Glutamatergic neuron (in vitro differentiated cells): ENCODE measurements at places on chromosomes 2 and 18. TPM values are rescaled to one million over a fixed set of nuclear protein-coding genes. Genes with fewer than 3 reads are reported as not detected.
A peak's percentile ranks its signal among the peaks of the same experiment; 100 is the strongest.

Gene TET3
- total RNA-seq: 92.4 TPM

DNA sequence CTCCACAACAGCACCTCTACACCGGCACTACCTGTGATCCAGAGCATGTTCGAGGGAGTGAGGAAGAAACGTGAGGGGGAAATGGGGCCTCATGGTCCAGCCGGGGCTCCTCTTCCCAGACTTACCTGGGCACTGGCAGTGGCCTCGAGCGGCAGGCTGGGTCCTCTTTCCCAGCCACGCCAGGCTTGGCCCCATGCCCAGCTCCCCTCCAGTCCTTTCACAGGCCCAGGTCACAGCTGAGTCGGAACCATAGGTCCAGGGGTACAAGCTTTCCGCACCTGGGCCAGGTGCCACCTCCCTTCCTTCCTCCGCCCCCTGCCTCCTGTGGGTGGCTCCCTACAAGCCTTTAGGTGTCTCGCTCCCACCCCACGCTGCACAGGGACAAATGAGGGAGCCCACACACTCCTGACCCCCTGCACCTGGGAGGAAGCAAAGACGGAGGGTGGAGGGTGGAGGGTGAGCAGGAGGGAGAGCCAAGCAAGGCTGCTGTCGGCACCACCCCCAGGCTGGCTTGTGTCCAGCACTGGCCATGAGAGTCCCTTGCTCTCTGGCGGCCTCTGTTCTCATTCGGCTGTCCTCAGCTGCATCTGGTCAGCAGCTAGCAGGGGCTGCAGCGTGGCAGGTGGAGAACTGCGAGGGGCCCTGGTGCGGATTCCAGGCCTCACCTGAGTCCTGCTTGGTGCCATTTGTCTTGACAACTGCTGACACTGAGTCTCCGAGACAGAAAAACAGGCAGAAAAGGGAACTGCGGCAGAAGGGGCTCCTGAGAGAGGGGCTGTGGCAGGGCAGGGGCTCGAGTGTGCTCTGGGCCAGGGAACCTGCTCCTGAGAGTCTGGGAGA, 26.8 kb downstream of the ADRA2B start:
- peak; percentile 35 for DNase-seq

DNA sequence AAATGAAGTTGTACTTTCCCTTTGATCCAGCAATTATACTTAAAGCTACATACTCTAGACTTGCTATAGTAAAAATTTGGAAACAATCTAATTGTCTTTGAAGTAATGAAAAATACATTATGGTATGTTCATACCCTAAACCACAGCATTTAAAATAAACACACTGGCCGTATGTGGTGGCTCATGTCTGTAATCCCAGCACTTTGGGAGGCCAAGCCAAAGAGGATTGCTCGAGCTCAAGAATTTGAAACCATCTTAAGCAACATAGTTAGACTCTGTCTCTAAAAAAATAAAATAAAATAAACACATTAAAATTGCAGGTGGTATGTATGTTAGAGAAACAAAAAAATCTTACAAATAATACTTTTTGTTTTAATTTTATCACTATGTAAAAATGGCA, 208.1 kb upstream of the KLHL14 start:
- no peak for DNase-seq

DNA sequence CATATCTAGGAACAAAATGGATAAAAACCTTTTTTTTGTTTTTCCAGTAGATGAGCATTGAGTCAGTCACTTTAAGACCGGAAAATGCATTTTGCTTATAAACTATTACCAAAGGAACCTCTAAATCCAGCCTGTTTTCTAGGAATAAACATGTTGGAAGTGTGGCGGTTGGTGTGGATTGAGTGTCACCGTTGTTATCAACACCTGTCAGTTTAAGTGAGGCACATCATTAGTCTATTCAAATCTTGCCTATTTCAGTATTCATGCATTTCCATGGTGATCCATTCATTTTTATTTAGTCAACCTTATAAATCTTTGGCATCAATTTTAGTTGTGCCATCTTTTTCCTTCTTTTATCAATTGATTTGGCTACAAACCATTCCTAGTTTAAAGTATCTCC, 3.3 kb downstream of the KLHL29 start:
- no peak for DNase-seq

- no peak for DNase-seq
Measured at GRCh38 chr18:37532917-37533316, 32.7 kb downstream of the CELF4 start.

DNA sequence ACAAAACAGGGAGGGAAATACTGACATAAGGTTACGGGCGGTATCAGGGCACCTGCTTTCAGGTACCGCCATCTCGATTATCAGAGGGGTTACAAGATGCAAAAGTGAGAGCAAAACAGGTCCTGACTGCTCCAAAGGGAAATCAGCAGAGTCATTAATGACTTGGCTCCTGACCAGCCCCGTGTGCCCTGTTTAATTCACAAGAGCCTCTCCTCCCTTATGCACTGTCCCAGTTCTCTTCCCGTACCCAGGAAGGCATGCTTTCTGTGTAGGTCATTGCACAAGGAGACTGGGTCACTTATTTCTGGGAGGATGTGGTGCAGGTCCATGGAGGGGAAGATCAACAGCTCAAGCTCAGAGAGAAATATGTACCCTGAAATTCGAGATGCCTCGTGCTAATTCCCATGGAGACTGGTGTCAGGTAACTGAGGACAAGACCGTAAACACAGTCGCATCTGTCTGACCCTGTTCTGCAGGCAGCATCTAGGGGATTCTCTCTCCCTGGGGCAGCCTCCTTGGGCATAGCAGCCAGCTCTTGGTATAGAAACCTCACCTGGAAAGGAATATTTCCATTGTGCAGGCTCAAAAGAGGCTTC, 79.9 kb downstream of the HNRNPLL start:
- no peak for DNase-seq

DNA sequence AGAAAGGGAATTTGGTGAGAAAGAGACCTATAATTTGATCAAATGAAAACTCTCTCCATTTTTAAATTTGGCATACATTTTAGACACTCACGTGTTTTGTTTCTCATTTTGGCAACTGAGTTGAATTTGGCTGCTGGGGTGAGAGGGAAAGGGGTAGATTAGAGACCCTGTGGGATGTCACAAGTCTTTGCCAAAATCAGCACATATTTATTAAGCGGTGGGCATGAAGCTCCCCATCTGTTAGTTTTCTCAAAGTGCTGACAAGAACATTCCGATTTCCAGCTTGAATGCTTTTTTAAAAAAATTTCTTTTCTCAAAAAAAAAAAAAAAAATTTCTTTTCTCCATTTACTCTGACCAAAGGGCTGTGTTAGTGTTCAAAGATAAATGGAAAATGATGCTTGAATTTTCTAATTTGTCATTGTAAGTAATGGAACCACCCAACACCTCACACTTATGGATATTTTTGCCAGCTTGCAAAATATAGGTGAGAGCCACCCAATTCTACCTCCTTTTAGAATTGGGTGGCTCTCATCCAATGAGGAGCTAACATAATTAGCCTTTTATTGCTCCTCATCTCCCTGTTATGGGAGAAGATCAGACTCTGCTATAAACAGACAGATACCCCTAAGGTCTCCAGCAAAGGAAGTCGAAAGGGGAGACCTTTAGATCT, 222.9 kb upstream of the FN1 start:
- no peak for DNase-seq

GRCh38 chr2:28291811-28292440, 100.7 kb upstream of the FOSL2 start:
- DNase-seq: no peak

- peak; percentile 6 for DNase-seq
Measured at GRCh38 chr2:129756276-129756675, 223.2 kb upstream of the RAB6C start.

Gene ERFE
- 12.2 TPM for total RNA-seq

DNA sequence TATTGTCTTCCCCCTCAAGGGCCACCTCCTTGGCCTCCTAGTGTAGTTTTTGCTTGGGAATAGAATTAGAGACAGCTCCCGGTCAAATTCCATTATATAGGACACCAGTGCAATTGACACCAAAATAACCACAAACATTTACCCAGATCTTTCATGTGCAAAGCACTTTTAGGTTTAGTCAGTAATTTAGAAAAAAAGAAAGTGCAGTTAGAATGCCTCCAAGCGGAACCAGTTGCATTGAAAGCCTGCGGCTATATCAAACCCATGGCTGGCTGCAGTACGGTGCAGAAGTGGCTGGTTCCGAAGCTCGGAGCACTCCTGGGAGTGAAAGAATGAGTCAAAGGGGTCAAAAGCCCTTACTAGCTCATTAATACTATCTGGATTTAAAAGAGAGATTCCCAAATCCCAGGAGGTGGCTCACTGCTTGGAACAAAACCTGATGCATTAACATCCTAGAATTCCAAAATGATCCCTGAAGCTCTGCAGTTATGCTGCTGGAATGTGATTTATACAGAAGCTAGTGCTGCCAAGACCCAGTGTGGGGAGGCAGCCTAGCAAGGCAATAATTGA, 432.2 kb upstream of the KLHL29 start:
- no peak for DNase-seq

Gene MYL1
- total RNA-seq: not detected

- DNase-seq: no peak
Measured at GRCh38 chr2:220946552-220946951, 625.6 kb downstream of the EPHA4 start.

Gene NT5C1B
- not detected for total RNA-seq

Gene GPATCH11
- total RNA-seq: 13.2 TPM
